CD8-positive, alpha-beta memory T cell (primary cell): ENCODE measurements at places on chromosomes 7 and 10. TPM values are rescaled to one million over a fixed set of nuclear protein-coding genes. Genes with fewer than 3 reads are reported as not detected.

Gene SDK1
- 0.04 TPM for total RNA-seq

Gene ANKRD30A
- total RNA-seq: not detected

Gene HOXA1
- 0.38 TPM for total RNA-seq

- H3K4me1 ChIP-seq: no peaks in the 10 kb centered on the region
- H3K27me3 ChIP-seq: no peaks in the 10 kb centered on the region
- DNase-seq: no peak
- no peaks in the 10 kb centered on the region for H3K36me3 ChIP-seq
- no peak overlapping the region for H3K4me3 ChIP-seq
- no peak overlapping the region for H3K27ac ChIP-seq
Measured at GRCh38 chr10:43218206-43218950, 48.5 kb downstream of the RASGEF1A start.

DNA sequence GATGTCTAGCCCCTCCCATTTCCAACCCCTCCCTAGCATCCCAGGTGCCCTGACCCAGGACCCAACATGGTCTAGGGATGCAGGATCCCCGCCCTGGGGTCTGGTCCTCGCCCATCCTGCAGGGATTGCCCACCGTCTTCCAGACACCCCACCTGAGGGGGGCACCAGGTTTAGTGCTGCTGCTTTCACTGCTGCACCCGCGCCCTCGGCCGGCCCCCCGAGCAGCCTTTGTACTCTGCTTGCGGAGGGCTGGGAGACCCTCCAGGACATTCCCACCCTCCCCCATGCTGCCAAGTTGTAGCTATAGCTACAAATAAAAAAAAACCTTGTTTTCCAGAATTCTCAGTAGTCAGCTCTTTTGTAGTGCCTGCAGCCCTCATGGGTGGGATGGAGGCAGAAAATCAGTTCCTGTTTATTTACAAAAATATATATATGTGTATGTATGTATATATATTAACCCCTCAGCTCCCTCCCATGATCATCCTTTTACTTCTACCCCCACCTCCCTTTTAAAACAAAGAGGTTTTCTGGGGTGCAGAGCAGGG lies 9.7 kb downstream of the ZYX start:
- H3K27me3 ChIP-seq: no peaks in the 10 kb centered on the region
- peaks cover 13% of the 10 kb centered on the region for H3K4me1 ChIP-seq
- H3K27ac ChIP-seq: no peak overlapping the region
- DNase-seq: no peak
- no peak overlapping the region for H3K4me3 ChIP-seq

DNA sequence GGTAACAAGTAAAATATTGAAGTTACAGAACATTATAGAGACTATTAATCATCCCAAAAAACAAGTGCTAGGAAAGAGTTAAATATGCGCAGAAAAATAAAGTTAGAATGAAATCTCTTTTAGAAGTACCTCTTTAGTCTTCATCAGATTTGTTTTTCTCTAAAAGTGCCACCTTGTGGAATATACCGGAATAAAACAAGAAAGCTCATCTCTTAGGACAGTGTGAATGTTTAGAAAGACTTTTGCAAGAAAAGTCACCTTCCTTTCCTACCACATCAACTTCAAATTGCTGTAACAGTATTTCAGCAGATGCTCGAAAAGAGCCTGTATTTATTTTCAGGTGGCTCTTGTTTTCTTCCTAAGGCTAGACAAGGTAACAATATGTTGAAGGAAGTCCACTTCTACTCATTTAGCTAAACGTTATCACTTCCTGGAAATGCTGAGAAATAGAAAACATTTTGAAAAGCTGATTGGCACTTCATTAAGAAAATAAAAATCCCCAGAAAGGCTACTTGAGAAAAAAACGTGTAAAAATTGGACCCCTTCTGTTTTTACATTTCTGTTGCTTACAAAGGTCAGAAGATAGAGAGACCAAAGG lies 19.8 kb upstream of the FAM133B start:
- no peaks in the 10 kb centered on the region for H3K27me3 ChIP-seq
- H3K27ac ChIP-seq: no peak overlapping the region
- no peaks in the 10 kb centered on the region for H3K4me1 ChIP-seq
- DNase-seq: no peak

- no peaks in the 10 kb centered on the region for H3K27me3 ChIP-seq
- H3K4me1 ChIP-seq: no peaks in the 10 kb centered on the region
- no peak for DNase-seq
- no peaks in the 10 kb centered on the region for H3K36me3 ChIP-seq
Measured at GRCh38 chr10:113767222-113767621, 15.7 kb downstream of the PLEKHS1 start.

DNA sequence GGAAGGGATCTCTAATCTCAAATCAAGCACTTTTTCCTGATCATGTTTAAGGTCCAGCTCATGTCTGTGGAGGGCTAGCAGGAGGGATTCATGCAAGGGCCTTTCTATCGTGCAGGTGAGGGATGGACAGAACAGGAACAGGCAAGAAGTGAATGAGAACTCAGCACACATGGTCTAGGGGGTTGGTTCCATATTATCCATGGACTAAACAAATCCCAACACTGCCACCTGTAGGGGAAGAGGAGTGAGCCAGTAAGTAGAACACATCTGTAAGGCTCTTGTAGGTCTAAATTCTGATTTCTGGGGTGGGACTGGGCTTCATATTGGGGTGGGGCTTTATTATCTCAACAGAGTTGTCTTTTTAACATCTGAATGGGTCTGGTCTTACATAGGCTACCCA lies 138.0 kb upstream of the TARP start:
- no peak overlapping the region for H3K4me3 ChIP-seq
- no peaks in the 10 kb centered on the region for H3K27me3 ChIP-seq
- H3K4me1 ChIP-seq: no peaks in the 10 kb centered on the region
- H3K27ac ChIP-seq: no peak overlapping the region

DNA sequence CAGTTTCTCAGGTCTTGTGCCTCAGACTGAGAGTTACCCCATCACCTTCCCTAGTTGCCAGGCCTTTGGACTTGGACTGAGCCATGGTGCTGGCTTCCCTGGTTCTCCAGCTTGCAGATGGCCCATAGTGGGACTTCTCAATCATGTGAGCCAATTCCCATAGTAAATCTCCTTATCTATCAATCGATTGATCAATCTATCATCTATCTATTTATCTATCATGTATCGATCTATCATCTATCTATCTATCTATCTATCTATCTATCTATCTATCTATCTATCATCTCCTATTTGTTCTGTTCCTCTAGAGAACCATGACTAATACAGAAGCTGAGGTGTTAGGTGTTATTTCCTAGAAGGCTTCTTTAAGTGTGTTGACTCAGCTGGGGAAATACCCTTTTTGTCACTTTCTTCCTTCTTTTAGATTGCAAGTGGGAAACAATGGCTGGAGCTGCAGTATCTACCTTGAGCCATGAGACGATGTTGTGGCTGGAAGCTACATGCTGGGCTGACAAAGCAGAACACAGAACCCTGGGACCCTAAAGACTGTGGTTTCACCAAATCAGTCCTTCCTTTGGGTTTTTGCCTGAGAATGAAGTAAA lies 234.7 kb upstream of the GLI3 start:
- no peaks in the 10 kb centered on the region for H3K27me3 ChIP-seq
- no peak overlapping the region for H3K27ac ChIP-seq
- no peak for DNase-seq
- no peak overlapping the region for H3K4me3 ChIP-seq
- H3K36me3 ChIP-seq: no peaks in the 10 kb centered on the region
- H3K4me1 ChIP-seq: no peaks in the 10 kb centered on the region

DNA sequence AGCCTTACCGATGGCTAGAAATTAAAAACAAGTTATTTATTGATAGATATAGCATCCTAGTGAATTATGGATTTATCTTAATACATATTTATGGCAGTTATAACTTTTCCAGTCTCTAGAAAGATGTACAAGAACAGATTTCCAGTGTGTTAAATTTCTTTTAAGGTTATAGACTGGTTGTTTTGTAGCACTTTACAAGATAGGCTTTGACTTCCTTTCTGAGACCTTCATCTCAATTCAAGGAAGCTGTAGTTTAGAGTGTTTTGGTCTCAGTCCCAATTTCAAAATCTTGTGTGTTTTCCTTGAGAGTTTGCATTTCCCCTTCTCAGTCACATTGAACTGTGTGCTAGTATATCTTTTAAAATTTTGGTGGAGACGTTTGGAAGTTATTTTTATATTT lies 30.1 kb downstream of the PLEKHA1 start:
- no peak overlapping the region for H3K27ac ChIP-seq
- H3K27me3 ChIP-seq: no peaks in the 10 kb centered on the region
- H3K36me3 ChIP-seq: peaks cover 10% of the 10 kb centered on the region
- no peak overlapping the region for H3K4me3 ChIP-seq
- no peak for DNase-seq

DNA sequence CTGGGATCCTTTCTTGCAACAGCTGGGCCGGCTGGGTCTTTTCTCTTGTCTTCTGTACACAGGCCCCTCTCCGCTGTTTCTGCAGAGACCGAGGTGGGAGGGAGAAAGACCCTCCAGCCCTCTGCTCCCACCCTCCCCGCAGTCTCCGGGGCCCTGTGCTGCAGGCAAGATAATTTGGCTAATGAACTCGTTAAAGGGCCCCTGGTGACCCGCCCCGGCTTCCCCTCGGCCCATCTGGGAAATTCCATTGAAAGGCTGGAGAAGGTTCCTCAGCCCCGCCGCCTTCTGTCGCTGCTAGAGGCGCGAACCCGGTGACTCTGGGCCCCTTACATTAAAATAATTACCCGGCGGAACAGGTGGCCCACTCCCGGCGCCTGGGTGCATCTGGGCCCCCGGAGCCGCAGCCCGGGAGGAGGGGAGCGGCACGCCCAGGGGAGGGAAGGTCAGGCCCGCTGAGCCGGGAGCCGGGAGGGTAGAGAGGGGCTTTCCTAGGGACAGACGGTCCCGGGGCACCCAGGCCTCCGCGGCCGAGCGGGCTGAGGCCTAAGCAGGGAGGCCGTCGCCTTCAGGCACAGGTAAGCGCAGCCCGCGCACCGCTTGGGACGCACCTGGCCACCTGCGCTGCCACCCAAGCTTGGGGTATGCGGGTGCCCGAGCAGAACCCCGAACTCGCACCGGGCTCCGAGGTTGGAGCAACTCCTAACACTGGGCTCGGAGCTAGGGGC lies 7.3 kb upstream of the MNX1 start:
- H3K4me3 ChIP-seq: no peak overlapping the region
- no peaks in the 10 kb centered on the region for H3K4me1 ChIP-seq
- H3K27me3 ChIP-seq: peaks cover 68% of the 10 kb centered on the region
- H3K36me3 ChIP-seq: no peaks in the 10 kb centered on the region
- no peak overlapping the region for H3K27ac ChIP-seq

DNA sequence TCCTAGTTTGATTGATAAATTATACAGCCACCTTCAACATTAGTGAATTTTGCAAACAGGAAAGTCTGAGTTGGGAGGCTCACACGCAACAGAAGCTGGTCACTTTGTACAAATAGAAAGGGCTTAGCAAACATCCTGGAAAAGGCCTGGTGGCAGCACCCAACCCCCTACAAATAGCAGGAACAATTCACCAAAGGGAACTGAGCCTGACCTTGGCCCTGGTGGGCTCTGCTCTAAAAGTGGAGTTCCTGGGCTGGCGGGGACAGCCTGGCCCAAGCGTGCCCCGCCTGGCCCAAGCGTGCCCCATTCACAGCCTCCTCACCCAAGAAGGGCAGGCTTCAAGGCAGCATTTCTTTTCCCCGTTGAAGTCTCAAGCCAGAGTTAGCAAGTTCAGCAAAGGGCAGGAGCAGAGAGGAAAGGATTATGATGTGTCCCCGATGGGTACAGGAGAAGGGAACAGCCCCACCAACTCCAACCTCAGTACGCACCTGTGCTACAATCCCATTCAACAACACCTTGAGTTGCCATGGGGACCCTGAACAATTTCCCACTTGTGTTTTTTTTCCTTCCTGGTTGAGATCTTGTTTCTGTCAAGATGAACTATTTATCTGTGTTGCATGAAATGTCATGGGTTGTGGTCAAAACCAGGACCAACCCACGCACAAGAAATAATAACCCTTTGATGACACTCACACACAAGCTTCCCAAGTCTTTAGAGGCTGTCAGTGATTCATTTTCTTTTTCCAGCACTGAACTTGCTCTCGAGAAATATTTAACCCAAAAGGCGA lies 43.4 kb downstream of the RGS10 start:
- H3K4me1 ChIP-seq: peaks cover 76% of the 10 kb centered on the region
- DNase-seq: no peak
- no peak overlapping the region for H3K4me3 ChIP-seq
- H3K36me3 ChIP-seq: peaks cover 13% of the 10 kb centered on the region
- H3K27ac ChIP-seq: no peak overlapping the region

- no peaks in the 10 kb centered on the region for H3K27me3 ChIP-seq
- no peaks in the 10 kb centered on the region for H3K36me3 ChIP-seq
- no peak overlapping the region for H3K4me3 ChIP-seq
- H3K4me1 ChIP-seq: no peaks in the 10 kb centered on the region
Measured at GRCh38 chr7:46291050-46291438, 370.0 kb upstream of the IGFBP3 start.

- no peak overlapping the region for H3K4me3 ChIP-seq
- peaks cover 7% of the 10 kb centered on the region for H3K4me1 ChIP-seq
- DNase-seq: no peak
- no peak overlapping the region for H3K27ac ChIP-seq
- peaks cover 14% of the 10 kb centered on the region for H3K27me3 ChIP-seq
- H3K36me3 ChIP-seq: no peaks in the 10 kb centered on the region
Measured at GRCh38 chr7:157278791-157279724, 57.7 kb upstream of the DNAJB6 start.

GRCh38 chr10:110324201-110324804 lies 19.6 kb upstream of the SMNDC1 start:
- no peaks in the 10 kb centered on the region for H3K27me3 ChIP-seq
- no peak overlapping the region for H3K4me3 ChIP-seq
- no peak for DNase-seq
- no peak overlapping the region for H3K27ac ChIP-seq
